ENCODE measurements at places on chromosomes 11 and 22.

DNA sequence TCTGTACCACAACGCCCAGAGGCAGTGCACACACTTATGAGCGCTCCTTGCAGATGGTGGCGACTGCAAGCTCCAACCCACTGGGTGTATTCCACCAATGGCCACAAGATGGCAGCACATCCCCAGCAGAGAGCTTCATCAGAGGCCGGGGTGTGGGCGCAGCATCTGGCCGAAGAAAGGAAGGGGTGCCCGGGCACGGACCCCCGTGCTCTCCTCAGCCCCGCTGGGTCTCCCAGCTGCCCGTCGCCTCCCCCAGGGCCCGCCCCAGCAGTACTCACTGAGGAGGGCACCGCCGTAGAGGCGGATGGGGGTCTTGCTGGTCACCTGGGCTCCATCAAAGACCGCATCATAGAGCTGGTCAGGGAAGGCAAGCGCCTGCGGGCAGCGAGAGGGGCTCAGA, 14.2 kb downstream of the TP53I11 start:
- DNase-seq: peak; percentile 83

DNA sequence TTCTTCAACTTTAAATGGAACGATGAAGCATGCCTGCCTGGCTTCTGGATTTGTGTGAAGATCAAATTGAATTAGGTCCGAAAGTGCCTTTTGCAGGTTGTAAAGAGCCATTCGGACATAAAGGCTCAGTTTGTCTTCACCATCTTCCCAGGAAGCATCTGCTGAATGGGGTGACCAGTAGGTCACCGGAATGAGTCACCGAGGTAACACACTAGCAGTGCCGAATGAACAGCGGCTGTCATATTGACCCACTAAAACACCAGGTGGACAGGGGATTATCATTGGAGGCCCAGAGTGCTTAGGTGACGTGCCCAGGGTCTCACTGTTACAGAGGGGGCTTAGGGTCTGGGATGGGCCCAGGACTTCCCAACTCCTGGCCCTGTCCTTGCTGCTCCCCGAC, 43.1 kb upstream of the MYH9 start:
- DNase-seq: no peak

DNA sequence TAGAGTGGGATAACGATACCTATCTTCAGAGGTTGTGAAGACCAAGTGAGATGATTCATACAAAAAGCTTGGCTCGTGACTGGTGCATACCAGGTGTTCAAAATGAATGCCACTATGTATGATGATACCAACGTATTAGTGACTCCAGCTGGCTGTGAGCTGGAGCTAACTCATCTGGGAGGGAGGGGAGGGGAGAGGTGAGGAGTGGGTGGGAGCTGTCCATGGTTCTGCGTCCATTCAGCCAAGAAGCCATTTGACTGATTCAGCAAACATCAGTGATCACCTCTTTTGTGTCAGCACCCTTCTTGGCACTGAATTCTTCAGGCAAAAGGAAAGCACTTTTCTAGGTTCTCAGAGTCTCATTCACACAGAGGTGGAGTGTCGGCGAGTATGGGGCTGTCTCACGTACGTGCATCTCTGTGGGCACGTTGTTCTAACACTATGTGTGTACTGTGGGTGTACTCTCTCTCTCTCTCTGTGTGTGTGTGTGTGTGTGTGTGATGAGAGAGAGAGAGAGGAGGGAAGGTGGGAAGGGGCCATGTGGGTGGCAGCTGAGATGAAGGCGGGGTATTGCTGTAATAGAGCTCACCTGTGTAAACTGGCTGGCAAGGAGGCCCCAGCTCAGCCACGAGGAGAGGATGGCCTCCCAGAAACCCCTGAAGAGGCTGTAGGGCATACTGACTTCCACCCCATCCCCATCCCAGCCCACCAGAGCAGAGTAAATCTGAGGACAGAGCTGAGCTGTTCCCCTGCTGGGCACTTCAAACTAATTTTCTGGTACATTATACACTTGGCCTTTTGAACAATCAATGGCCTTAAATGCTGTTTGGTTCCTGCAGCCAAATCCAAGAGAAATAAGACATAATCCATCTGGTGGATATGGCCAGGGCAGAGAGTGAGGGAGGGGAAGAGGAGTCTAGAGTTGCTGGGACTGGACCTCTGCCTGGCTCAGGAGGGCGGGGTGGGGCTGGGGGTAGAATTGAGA, 96.1 kb upstream of the THY1 start:
- no peak for DNase-seq

DNA sequence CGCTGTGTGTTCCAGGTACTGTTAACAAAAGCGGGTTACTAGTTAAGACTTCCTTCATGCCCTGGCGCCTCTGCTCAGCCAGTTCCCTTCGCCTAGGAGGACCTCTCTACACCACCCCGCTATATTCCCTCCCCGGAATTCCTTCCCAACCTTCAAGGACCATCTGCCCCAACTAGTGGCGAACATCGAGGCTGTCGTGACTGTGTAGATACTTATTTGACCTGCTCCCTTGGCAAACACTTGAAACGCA, 450 bp upstream of the BCL2L13 start:
- DNase-seq: no peak

DNA sequence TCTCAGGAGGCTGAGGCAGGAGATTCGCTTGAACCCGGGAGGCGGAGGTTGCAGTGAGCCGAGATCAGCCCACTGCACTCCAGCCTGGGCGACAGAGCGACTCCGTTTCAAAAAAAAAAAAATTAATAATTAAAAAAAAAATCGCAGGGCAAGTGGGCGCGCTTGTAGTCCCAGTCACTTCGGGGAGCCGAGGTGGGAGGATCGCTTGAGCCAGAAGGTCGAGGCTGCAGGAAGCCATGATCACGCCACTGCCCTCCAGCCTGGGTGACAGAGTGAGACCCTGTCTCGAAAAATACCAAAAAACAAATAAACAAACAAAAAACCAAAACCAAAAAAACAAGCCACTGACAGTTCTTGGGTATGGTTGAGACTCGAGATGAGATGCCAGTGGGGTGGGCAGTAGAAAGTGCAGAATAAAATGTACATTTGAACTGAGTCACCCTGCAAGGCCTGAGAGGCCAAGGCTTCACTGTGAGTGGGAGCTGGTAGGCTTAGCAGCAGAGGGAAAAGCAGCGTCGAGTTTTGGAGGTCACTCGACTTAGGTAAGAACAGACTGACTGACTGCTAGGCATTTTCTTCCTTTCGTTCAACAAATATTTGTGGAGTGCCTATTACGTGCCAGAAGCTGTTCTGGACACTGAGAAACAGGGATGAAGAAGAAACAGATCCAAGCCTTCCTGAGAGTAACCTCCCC, 635 bp upstream of the LDHA start:
- peak; percentile 32 for DNase-seq

- DNase-seq: no peak
These were observed 75.9 kb downstream of the NECTIN1 start for GRCh38 chr11:119652907-119653659.

DNA sequence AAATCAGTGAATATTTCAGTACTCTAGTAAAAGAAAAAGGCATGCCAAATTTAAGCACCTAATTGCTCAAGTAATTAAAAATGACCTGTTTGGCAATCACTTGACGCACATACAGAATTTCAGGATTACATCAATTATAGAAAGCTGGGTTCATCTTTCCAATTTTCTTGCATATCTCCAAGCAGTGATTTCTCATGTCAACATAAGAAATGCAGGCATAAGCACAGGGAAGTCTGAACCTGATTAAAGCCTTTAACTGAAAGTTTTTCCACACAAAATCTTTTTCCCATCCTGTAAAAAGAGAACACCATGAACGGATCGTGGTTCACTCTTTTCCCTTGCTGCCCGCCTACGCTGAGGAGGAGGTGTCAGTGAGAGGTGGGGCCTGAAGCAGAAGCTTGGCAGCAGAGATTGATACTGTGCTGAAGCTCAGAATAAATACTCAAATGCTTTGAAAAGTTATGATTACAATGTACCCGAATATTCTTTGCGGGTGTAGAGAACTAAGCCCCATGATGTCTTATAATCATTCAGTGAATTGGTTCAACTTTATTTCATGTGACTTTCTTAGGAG, 704.1 kb upstream of the CCDC90B start:
- no peak for DNase-seq

DNA sequence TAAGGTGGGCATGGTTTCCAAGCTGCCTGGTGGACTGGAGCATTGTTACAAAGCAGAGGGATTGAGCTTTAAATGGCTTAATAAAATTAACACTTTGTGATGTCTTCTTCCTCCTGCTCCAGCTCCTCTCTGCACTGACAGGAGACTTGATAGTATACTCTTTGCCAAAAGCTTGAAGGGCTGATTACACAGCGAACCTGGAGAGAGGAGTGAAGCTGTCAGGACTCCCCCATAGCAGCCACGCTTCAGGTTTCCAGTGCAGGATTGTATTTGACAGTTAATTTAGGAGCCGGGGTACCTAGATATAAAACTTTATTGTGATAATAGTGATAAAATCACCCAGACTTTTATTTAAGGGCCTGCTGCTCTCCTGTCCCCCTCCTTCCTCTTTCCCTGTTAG, 50.0 kb downstream of the TRIM44 start:
- no peak for DNase-seq

GRCh38 chr22:35089139-35089538, 23.2 kb downstream of the ISX start:
- DNase-seq: no peak

DNA sequence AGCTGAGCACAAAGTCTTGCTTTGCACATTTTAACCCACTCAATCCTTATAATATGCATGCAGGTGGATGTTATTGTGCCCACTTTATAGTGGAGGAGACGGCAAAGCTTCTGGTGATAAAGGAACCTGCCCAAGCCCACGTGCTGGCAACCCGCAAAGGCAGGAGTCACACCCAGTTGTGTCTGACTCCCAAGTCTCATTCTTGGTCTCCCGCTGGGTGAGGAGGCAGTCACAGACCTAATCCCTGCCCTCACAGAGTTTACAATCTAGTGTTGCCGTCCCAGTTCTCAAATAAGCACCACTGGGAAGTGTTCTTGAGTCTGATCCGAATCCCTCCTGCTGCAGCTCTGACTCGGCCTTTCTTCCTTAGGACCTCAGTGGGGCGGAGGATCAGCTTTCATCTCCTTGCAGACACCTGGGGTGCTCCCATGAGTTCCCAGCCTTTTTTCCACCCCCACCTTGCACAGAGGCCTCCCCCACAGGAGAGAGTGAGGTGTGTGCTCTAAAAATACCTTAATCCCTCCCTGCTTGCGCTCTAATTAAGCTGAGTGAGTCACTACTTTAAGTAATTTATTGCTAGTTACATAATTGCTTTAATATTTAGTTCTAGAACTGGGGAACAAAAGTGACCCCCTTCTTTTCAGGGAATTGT, 15.1 kb downstream of the PDE2A start:
- DNase-seq: no peak

- no peak for DNase-seq
These were observed 97.6 kb downstream of the KCNQ1 start for GRCh38 chr11:2542406-2542805.

- no peak for DNase-seq
These were observed 172.0 kb downstream of the KCNA4 start for GRCh38 chr11:29844701-29845379.

DNA sequence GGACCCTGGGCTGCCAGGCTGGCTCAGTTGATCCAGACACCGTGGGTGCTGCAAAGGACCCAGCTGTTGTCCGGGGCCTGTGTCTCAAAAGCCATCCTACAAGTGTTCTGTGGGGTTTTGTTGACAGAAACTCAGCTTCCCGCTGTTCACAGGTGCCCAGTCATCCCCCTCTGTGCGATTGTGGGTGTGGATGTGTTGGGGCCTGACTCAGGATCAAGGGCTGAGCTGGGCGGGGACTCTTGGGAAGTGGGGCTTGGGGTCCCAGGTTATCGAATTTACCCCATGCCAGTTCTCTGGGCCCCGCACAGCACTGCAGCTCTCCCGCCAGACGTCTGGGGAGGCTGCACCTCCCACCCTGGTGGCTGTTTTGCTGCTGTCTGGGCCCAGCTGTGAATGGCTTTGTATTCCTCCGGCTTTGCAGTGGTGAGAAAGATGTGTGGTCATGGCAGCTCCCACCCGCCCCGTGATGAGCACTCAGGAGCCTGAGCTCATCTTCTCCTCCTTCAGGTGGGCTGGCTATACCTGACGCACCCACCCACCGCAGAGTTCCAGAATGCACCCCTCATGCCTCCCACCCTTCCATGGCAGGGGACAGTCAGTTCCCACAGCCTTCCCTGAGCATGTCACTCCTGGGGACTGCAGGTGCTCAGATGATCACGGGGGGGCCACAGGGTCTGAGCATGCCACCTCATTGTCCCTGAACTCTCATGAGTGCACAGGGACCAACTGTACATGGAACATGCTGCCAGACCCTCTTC, 3.6 kb upstream of the AP2A2 start:
- no peak for DNase-seq

GRCh38 chr11:132620423-132620822, 911.9 kb downstream of the OPCML start:
- DNase-seq: no peak

- no peak for DNase-seq
These were observed 167.4 kb downstream of the NAV2 start for GRCh38 chr11:19880088-19880345.

DNA sequence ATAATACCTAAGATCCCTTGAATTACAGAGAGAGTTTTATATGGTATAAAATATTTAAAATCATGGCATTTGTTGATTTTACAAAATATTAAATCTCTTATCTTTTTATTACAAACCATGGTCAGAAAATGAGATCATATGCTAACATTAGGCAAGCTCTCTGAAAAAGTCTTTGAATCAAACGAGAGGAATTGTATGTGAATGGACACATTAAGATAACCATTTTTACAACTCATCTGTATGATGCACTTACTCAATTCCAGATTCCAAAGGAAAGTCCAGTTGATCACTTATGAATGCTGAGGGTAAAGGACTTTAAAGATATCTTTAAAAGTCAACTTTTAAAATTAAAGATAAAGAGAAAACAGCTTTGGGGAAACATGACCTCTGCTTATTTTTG, 83.5 kb upstream of the LUZP2 start:
- DNase-seq: no peak

- no peak for DNase-seq
These were observed 394.6 kb downstream of the TBC1D22A start for GRCh38 chr22:47157093-47157420.

DNA sequence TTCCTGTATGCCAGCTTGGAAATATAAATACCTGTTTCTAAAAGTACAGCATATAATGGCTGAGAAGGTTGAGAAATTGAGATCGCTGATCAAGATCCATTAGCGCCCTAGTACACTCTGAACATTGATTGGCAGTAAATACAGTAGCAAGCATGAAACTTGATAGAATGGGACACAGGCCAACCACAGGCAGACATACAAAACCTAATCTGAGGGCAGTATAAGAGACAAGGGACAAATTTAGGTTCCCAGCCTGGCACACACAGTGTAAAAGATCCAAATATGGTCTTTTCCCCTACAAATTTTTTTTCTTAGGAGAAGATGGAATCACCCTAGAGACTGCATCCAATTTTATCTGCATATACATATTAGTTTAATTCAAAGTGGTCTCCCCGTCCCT, 126.5 kb upstream of the ARHGAP42 start:
- no peak for DNase-seq

GRCh38 chr22:29804985-29805384, 33.1 kb downstream of the ASCC2 start:
- DNase-seq: no peak
